ENCODE measurements at places on chromosomes 6 and 20.

- DNase-seq, result peak; percentile 91
Measured at GRCh38 chr6:35297601-35298481, at the start of gene DEF6. TSS of gene DEF6 (plus strand) at chr6:35297818. CDS start at chr6:35297857, 39 bp downstream.

DNA sequence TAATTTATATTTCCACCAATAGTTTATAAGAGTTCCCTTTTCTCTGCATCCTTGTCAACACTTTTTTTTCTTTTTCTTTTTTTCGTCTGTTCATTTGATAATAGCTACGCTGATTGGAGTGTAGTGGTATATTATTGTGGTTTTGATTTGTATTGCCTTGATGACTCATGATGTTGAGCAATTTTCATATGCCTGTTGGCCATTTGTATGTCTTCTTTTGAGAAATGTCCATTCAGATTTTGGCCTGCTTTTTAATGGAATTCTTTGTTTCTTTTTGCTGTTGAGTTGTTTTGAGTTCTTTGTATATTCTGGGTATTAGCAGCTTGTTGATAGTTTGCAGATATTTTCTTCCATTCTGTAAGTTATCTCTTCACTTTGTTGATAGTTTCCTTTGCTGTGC lies 773.4 kb downstream of the KIF16B start:
- DNase-seq, result no peak

DNA sequence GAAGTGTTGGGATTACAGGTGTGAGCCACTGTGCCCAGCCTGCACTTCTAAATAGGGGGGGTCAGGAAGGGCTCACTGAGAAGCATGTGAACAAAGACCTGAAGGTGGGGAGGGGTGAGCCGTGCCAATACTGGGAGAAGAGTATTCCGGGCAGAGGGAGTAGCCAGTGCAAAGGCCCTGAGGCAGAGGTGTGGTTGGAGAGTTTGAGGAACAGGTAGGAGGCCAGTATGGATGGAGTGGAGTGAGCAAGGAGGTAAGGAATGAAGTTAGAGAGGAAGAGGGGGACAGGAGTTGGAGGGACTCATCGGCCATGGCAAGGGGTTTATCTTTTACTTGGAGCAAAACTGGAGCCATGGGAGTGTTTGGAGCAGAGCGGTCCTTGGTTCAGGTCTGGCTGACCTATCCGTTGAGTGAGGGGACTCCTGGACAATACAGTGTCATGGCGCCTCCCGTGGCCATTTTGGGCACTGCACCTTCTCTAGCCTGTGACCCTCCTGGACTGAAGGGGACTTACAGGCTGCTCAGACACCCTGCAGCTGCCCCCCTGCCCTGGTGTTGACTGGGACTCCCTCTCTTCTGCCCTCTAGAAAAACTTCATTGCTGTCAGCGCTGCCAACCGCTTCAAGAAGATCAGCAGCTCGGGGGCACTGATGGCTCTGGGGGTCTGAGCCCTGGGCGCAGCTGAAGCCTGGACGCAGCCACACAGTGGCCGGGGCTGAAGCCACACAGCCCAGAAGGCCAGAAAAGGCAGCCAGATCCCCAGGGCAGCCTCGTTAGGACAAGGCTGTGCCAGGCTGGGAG lies 12.1 kb downstream of the FOXS1 start:
- peak; percentile 48 for DNase-seq

GRCh38 chr20:36305602-36306551 lies at the start of gene DLGAP4:
TSS of gene DLGAP4 (plus strand) at chr20:36306339. CDS start at chr20:36431718, 125,379 bp downstream.
- no peak for DNase-seq

DNA sequence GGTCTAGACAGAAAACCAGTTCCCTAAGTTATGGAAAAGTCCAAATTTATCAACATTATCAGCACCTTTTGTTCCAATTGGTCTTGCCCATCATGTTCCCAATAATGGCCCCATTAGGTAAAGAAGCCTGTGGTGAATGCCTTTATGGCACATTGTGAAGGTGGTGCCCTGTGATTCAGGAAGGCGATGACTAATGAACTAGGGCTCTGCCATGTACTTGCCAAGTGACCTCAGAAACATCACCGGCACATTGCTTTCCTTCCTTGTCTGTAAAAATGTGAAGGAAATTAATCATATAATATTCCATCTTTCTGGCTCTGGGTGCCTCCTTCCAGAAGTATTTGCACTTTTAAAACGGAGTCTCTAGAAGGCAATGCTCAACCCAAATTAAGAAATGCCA lies 132.3 kb downstream of the UNC5CL start:
- DNase-seq, result no peak

GRCh38 chr6:145887969-145888368 lies 73.4 kb upstream of the FBXO30 start:
- DNase-seq, result peak; percentile 37

DNA sequence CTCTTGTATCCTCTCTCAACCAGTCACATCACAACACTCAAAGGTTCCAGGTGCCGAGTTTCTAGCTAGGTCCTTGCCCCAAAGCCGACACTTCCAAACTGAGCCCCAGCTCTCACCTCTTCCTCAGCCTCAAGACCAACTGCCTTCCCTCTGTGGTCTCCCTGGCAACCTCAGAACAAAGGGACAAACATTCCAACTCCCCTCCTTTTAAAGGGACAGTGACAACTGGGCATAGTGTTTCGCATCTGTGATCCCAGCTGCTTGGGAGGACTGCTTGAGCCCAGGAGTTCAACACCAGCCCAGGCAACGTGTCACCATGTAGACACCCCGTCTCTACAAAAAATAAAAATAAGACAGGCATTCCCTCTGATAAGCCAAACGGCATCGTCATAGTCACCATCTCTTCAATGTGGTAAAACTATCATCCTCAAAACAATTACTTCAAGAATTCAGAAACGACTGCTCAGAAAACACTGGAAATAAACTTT lies 11.3 kb downstream of the DIDO1 start:
- DNase-seq, result peak; percentile 32

- no peak for DNase-seq
Measured at GRCh38 chr6:152091851-152092341, 284.4 kb downstream of the ESR1 start.

- no peak for DNase-seq
Measured at GRCh38 chr20:62762801-62763368, 33.4 kb upstream of the MRGBP start.

DNA sequence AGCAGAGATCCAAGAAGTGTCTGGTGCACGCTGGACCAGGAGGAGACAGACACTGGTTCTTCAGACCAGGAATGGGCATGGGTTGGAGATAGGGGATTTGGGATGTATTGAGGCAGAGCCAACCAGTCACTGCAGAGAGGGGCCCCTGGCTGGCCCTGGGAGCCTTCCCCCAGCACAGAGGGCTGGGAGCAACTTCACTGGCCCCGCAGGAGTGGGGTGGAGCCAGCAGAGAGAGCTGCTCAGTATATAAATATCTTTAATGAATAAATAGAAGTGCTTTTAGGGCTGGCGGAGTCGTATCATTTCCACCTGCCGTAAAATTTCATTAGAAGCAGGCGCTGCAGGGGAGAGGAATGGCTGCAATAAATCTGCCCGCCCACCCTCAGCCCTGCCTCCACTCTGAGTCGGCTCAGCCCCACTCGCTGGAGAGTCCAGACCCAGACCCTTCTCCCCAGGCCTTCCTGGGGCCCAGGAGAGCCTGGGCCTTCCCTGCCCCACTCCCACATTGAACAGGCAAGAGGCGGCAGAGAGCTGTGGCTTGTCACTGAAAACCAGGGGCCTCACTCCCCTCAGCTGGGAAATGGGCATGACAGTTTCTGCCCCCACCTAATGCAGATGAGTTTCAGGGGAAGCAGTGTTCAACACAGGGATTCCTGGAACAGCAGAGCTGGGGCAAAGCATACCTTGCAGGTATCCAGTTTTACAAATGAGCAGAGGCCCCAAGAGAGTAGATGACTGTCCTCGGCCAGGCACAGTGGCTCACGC lies 23.9 kb upstream of the VSTM2L start:
- DNase-seq, result no peak

- DNase-seq, result no peak
Measured at GRCh38 chr6:2028457-2029038, 216.9 kb downstream of the GMDS start.

- no peak for DNase-seq
Measured at GRCh38 chr6:105757512-105758200, 328.5 kb upstream of the PRDM1 start.

DNA sequence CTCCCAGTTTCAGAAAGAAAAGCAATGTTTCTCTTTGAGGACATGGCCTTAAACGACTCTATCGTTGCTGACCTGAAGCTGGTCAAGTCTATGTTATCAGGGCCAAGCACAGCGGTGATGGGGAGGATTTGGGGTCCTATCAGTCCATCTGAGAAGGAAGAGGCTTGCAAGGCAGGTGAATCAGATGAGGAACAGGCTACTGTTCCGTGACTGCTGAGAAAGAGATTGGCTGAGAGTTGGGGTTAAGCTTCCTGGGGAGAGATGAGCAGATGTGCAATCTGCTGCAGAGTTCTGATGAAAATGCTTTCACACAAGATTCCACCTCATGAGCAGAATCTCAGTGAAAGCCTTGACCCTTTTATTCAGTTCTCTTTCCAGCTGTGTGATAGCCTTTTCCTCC lies 168.3 kb upstream of the STMND1 start:
- no peak for DNase-seq

- no peak for DNase-seq
Measured at GRCh38 chr6:129344379-129344778, 365.6 kb downstream of the ARHGAP18 start.

DNA sequence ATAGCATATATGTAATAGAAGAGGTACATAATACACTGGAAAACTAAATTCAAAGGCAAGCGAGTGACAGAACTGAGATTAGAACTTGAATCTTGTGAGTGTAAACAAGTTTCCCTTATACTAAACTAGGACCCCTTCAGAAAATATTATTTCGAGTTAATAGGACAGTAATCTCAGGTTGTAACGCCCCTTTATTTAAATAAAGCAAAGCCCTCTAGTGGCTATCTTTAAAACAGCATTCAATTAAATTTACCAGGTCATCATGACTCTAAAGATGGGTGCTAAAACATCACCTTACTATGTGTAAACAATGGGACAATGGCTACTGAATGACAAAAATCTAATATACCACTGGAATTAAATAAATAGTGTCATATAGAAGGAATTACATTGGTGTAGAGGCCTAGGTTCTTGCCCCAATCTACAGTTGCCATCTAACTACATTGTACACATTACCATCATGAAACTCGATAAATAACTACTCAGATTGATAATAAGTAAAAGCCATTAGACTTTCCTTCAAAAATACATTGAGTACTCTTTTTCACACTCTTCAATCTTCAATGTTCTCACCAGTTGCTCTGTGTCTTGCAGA lies 255.4 kb upstream of the IRAK1BP1 start:
- DNase-seq, result no peak

DNA sequence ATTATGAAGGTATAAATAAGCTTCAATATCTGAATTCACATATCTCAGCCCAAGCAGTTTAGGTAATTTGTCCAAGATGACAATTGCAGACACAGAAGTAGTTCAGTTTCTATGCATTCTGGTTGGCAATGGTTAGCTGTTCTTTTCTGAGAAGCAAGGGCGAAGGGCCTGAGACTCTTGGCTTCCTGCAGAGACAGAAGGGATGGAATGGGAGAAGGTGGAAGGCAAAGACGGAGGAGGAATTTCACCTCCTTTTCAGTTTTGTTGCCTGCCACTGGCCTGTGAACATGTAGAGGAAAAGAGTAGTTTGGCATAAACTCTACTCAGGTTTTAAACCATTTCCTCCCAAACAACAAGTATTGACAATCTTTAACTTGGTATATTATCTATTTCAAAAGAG lies 180.7 kb upstream of the HS3ST5 start:
- no peak for DNase-seq

DNA sequence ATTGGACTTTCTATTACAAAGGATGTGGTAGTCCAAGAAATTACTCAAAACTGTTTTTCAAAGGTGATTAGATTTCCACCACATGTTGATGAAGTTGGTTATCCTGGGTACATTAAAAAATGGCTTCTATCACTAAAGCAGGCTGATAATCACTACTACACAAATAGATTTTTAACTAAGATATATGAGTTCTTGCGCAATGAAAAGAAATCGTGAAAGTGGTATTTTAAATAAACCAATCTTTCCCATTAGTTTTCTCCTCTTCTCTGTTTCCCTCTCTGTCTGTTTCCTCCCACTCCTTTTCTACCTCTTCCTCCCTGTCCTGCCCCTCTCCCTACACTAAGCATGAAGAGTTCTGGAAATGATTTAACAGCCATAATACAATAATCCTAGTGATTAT lies 487.9 kb upstream of the CITED2 start:
- DNase-seq, result no peak

GRCh38 chr6:143406673-143407072 lies 43.8 kb downstream of the ADAT2 start:
- DNase-seq, result no peak

GRCh38 chr20:40592941-40593340 lies 96.1 kb downstream of the MAFB start:
- no peak for DNase-seq

DNA sequence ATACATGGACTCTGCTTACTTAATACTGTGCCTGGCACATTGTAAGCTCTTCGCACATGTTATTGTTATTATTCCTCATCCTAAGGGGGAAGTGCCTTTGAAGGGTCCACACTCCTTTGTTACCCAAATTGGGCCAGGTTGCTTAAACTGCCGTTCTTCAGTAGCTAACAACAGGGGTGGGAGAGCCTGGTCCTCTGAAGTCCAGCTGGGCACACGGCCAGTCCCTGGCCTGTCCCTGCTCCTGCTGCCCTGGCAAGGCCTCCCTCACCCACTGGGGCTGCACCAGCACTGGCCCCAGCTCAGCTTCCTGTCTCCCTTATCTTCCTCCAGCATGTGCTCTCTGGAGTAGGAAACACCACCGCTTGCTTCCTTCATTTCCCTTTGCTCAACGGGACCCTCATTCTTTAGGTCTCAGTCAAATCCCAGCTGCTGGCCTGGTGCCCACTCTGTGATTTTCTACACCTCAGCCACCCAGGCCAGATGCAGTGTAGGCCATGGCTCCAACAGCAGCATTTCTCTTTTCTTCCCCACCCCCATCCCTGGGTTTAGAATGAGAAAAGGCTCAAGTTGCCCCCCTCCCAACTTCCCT lies 5.5 kb upstream of the PROCR start:
- DNase-seq, result no peak

Measured in CD4-positive, alpha-beta T cell treated with Interleukin-4 for 1 hour (primary cell).